ENCODE measurements at places on chromosomes 12 and 14. TPM values are rescaled to one million over a fixed set of nuclear protein-coding genes. Genes with fewer than 3 reads are reported as not detected.

DNA sequence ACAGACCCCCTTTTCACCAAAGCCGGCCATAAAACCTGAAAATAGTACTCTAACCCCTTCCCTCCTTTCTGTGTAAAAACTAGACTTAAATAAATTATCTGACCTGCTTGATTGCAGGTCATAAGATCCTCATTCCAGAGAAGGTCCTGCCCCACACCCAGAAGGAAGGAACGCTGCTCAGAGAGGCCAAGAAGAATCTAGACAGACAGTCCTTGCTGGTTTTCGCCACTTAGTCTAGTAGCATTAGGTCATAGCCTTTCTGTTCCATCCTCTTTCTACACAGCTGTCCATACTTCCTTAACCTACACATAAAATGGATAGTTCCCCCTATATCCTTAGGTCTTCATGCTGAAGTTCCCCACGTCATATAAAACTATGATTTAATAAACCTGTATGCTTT is 83.7 kb upstream of the IGF1 start:
- DNase-seq: no peak
- no peaks in the 10 kb centered on the region for H3K36me3 ChIP-seq
- H3K27me3 ChIP-seq: no peaks in the 10 kb centered on the region
- no peak overlapping the region for H3K4me3 ChIP-seq
- H3K27ac ChIP-seq: no peak overlapping the region
- no peaks in the 10 kb centered on the region for H3K4me1 ChIP-seq

DNA sequence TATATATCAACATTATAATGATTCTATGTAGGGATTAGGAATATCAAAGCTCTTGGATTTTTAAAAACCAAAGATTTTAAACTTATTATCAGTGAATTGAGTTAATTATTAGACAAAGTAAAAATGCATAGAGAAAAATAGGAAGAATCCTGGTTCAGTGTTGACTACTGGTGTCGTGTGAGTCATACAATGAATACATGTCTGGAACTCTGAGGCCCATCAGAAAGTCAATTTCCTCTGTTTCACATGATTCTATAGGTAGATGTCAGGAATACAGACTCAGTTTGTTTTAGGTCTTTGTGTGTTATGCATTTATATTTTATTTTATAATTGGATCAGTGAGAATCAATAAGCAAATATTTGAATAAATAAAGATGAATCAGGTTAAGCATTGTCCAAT is 84.5 kb upstream of the RTL1 start:
- no peak overlapping the region for H3K4me3 ChIP-seq
- peak; percentile 34 for DNase-seq
- peaks cover 4% of the 10 kb centered on the region for H3K4me1 ChIP-seq
- peaks cover 2% of the 10 kb centered on the region for H3K36me3 ChIP-seq

DNA sequence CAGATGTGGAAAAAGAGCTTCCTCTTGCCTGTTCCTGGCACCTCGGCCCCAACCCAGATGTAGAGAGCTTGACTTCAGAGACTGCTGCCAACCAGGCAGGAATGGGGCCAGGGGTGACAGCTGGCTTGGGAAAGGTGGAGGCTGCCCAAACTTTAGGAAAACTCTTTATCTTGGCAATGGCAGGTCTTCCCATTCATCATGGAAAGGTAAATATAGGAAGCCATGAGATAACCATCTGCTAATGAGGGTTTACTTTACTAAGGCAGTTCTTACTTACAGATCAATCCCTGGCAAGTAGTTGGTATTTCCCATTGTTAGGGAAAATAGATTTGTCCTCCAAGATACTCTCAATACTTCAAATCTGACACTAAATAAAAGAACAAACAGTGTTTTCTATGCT is 143.1 kb upstream of the NUDT4 start:
- no peaks in the 10 kb centered on the region for H3K36me3 ChIP-seq
- peaks cover 4% of the 10 kb centered on the region for H3K4me1 ChIP-seq
- H3K27ac ChIP-seq: no peak overlapping the region
- H3K27me3 ChIP-seq: no peaks in the 10 kb centered on the region
- peak; percentile 89 for DNase-seq
- no peak overlapping the region for H3K4me3 ChIP-seq

DNA sequence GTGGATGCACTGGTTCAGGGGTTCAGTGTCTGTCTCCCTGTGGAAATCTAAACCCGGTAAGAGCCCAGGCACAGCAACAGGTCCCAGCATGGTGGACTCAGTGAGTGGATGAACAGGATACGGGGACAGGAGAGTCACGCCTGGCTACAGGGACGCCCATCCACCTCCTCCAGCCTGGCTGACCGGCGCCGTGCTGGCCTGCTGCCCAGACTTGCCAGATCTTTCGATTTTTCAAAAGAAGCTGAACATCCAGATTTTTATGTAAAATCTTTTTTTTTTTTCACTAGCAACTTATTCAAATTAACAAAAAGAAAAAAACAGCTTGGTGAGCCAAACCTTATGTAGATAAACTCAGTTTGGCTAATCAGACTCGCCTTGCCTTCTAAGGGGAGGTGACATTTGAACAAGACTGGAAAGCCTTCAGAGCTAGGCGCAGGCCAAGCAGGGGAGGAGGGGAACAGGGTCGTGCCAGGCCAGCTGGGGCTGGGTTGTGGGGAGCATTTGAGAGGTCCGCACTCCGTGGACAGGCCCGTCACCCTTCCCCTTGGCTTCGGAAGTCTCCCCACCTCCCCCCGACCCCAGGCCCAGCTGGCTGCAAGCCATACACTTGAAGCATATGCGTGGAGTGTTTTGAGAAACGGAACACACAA is 87.8 kb upstream of the NCOR2 start:
- peak; percentile 73 for DNase-seq
- no peak overlapping the region for H3K4me3 ChIP-seq
- peaks cover 51% of the 10 kb centered on the region for H3K4me1 ChIP-seq
- no peaks in the 10 kb centered on the region for H3K36me3 ChIP-seq
- H3K27me3 ChIP-seq: no peaks in the 10 kb centered on the region
- H3K27ac ChIP-seq: peak overlapping the region; percentile 91

DNA sequence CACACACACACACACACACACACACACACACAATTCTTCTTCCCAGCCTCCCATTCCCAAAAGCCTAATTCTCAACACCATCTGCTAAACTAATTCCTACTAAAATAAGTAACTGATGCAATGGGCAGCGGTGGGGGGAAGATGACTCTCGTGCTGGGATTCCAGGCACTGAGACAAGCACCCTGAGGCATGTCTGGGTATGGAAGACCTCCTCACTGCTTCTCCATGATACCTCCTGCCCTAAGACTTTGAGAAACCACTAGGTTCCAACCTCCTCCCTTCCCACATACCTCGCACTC is 789 bp upstream of the VWF start:
- H3K27ac ChIP-seq: peak overlapping the region; percentile 100
- H3K4me1 ChIP-seq: peaks cover 39% of the 10 kb centered on the region
- DNase-seq: no peak

DNA sequence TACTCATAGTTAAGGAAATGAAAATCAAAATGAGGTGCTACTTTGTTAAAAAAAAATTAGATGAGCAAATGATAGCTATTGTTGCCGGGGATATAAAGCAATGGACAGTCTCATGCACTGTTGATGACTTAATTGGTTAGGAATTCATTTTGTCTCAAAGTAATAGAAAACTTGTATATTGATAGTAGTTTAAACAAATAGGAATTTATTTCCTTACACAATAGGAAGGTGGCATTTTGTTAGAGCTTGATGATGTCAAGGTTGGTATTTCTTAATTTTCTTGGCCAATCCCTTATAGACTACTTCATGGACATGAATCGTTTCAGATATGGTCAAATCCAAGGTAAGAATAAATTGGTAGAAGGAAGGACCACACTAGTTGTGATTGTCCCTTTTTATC is 7.8 kb downstream of the PRPF39 start:
- H3K27me3 ChIP-seq: no peaks in the 10 kb centered on the region
- DNase-seq: no peak
- H3K4me3 ChIP-seq: no peak overlapping the region
- H3K27ac ChIP-seq: no peak overlapping the region

- no peaks in the 10 kb centered on the region for H3K36me3 ChIP-seq
- no peak overlapping the region for H3K27ac ChIP-seq
- H3K4me3 ChIP-seq: no peak overlapping the region
Observed at GRCh38 chr12:101799774-101800173, 31.0 kb downstream of the GNPTAB start.

DNA sequence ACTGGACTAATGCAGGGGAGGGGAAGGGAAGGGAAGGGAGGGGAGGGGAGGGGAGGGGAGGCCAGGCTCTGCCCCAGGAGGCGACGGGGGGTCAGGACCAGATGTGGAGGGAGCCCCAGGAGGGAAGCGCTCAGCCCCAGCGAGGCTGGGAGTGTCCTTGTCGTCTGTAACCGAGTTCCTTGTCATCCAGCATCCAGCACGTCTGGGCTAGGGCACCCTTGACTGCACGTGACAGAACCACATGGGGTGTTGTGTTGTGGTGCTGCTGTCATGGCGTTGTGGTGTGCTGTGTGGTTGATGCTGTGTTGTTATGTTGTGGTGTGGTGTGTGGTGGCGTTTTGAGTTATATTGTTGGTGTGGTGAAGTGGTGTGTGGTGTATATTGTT is 28.4 kb upstream of the SFSWAP start:
- no peak overlapping the region for H3K4me3 ChIP-seq
- no peak overlapping the region for H3K27ac ChIP-seq
- no peaks in the 10 kb centered on the region for H3K27me3 ChIP-seq
- H3K4me1 ChIP-seq: no peaks in the 10 kb centered on the region

DNA sequence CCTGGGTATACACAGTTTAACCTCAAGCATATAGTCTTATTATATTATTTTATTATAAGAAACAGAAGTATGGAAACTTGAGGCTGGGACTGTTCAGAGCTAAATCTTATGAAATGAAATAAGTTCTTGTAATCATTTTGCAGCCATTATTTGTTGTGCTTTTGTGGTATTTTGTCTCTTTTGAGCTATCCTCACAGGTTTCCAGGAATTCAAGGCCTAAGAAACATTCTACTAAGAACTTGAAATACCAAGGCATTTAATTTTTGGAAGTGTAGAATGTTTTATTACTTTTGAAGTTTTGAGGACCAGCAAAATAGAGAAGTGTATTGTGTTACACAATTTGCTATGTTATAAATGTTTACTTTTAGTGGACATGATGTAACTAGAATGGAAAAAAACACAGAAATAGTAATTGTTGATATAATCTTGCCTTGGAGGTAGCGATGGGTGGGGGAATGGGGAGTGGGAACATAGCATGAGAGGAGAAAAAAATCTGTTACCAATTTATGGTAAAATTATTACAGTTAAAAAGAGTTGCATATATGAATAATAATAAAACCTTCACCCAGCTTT is 81.7 kb downstream of the CRADD start:
- H3K36me3 ChIP-seq: no peaks in the 10 kb centered on the region
- H3K4me3 ChIP-seq: no peak overlapping the region
- H3K27me3 ChIP-seq: no peaks in the 10 kb centered on the region
- H3K27ac ChIP-seq: no peak overlapping the region
- DNase-seq: no peak

- DNase-seq: no peak
- H3K4me3 ChIP-seq: no peak overlapping the region
- H3K27me3 ChIP-seq: no peaks in the 10 kb centered on the region
- no peaks in the 10 kb centered on the region for H3K36me3 ChIP-seq
Observed at GRCh38 chr12:32284561-32284960, 114.8 kb upstream of the FGD4 start.

GRCh38 chr14:75299059-75299458 is 20.4 kb downstream of the FOS start:
- DNase-seq: no peak
- H3K27ac ChIP-seq: no peak overlapping the region
- H3K27me3 ChIP-seq: no peaks in the 10 kb centered on the region
- no peaks in the 10 kb centered on the region for H3K36me3 ChIP-seq
- H3K4me3 ChIP-seq: no peak overlapping the region
- peaks cover 22% of the 10 kb centered on the region for H3K4me1 ChIP-seq

DNA sequence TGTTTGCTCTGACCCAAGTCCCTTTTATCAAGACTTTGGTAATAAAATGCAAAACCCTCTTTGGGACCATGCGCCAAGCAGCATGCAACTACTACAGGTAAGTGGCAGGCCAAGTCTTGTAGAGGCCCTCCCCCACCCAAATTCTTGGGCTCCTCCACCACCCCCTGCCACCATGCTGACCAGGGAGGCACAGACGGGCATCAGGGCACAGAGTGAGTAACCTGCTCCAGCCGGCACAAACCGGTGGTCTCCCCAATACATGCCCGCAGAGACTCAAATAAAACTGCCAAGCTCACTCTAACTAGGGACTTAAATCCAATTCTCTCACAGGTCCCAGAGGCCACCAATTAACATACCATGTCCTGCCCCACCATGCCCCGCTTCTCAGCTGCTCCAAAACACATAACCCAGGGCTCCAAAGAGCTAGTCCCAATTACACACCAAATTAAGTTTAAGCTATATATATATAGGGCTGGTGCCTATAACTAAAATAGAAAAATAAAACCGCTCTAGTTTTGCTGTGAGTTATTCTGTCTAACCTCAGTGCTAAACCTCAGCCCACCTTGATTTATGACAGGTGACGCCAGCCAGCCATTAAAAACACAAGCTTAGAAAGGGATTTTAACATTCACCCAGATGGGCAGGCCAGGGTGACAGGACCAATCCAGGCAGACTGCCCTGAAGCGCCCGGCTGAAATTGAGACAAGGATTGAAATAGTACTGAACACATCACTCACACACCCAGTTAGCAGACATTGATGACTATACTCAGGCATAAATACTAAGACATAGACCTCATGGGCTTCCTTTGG is 81.0 kb downstream of the CLMN start:
- no peak overlapping the region for H3K4me3 ChIP-seq
- H3K27me3 ChIP-seq: no peaks in the 10 kb centered on the region
- H3K27ac ChIP-seq: no peak overlapping the region
- H3K4me1 ChIP-seq: no peaks in the 10 kb centered on the region
- H3K36me3 ChIP-seq: no peaks in the 10 kb centered on the region

GRCh38 chr14:70711451-70711850 is 69.7 kb downstream of the TTC9 start:
- H3K4me3 ChIP-seq: no peak overlapping the region
- H3K4me1 ChIP-seq: no peaks in the 10 kb centered on the region
- peaks cover 14% of the 10 kb centered on the region for H3K27me3 ChIP-seq

- H3K36me3 ChIP-seq: no peaks in the 10 kb centered on the region
- H3K27me3 ChIP-seq: no peaks in the 10 kb centered on the region
- H3K4me1 ChIP-seq: no peaks in the 10 kb centered on the region
- peak; percentile 32 for DNase-seq
- H3K27ac ChIP-seq: no peak overlapping the region
- no peak overlapping the region for H3K4me3 ChIP-seq
Observed at GRCh38 chr12:4849115-4849541, 60.6 kb upstream of the KCNA1 start.

Gene SLC10A1
- total RNA-seq: not detected

Gene AKAP5
- 0.75 TPM for total RNA-seq

Gene TMEM233
- total RNA-seq: not detected

Gene KIF26A
- 9.5 TPM for total RNA-seq

Gene AMHR2
- not detected for total RNA-seq

Gene KCNH5
- not detected for total RNA-seq
